ENCODE measurements at places on chromosomes 1 and 21.

DNA sequence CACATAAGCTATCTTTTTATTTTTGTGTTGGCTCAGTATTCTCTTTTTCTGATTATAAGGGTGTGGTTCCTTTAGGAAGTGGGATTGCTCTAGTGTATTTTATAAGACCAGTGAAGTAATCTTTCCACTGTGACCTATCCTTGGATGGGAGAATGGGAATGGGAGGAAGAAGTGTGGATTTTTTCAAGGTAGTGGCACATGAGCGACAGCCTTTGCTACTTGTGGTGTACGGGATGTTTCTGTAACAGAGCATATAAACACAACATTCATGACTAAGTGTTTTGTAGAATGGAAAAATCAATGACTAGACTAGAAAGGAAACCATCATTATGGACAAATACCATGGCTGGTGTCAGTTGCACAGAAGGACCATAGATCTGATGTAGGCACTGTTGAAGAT lies 209.6 kb downstream of the GIPC2 start:
- no peak for DNase-seq

GRCh38 chr1:162327788-162328165 lies 48.9 kb downstream of the SPATA46 start:
- DNase-seq, result no peak

DNA sequence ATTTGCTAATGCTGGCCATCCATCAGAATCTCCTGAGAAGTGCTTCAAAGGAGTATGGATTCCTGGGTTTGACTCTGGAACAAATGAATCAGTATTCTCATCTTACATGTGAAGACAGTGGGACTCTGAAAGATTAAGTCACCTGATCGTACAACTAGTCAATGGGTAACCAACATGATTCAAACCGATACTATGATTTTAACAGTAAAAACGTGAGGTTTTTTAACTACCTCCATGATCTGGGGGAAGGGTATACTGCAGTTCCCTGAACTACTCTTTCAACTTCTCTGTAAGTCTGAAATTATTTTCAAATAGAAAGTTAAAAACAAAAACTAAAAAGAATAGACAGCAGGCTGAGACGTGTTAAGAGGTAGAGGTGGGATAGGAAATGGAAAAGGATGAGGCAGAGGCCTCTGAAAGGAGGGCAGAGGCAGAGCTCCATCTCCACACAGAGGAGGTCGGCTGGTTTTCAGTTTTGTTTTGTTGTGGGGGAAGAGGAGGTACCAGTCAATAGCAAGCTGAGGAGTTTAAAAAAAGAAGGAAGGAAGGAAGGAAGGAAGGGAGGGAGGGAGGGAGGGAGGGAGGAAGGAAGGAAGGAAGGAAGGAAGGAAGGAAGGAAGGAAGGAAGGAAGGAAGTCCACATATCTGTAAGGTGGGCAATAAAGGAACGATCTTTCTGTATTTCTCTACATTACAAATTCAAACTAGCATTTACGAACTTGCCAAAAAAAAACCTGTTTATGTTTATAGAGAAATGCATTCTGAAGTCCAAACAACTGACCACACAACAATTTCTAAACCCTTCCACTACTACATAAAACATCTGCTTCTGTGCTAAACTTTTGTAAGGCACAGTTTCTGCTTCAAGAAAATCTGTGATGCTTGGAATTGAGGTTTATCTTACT lies 213.1 kb downstream of the RERE start:
- DNase-seq, result peak; percentile 64

DNA sequence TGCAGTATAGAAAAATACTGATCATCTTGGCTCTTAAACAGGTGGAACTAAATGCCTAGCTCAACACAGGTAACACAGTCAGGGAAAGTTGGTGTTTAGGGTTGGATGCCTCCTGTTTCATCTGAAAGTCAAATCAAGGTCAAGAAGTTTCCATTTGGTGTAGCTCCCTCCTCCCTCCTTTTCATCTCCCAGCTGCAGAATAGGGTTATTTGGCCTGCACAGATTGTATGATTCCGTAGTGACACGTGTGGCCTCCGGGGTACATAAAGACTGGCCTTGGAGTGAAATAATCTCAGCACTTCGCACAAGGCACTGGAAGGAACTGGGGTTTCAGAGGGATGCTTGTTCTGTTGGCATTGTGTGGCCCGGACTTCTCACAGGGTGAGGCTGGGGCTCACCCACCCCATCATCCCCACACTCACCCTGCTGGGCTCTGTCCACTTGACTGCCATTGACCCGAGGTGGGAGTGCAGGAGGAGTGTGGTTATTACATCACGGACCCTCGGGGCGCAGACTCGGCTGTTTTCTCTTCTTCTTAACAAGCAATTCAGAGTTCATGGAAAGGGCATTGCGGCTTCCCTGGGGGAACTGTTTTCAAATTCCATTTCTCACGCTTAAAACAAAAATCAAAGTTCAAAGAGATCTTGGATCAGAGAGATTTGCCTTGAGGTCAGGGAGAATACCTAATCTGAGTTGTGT lies 18.4 kb downstream of the IGSF5 start:
- no peak for DNase-seq

DNA sequence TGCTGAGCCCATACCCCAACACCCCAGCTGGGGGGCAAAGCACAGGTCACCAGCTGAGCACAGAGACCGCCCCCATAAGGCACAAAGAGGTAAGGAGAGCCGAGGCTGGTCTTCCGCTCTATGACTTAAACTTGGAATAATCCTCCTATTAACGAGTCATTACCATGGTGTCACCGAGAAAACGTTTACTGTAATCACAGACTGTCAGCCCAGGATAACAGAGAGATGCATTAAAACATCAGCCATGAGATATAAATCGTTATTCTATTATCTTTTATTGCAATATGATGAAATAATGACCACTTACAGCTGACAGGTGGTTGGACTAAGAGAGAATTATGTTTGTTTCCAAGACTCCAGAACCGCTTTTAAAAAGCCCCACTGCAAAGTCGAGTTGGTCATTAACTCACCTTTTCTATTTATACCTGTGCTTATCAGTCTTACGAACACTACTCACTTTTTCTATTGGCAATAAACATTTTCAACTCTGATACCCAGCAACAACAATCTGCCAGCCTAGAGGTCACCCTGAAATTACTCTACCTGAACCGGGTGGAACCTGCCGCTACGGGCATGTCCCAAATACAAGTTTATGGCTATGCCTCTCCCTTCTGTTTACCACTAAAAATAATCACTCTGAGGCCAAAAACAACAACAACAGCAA lies 21.5 kb downstream of the NPHP4 start:
- DNase-seq, result no peak

Measured in activated CD8-positive, alpha-beta T cell treated with anti-CD3 and anti-CD28 coated beads for 36 hours (primary cell).